Foreskin fibroblast (primary cell): ENCODE measurements at places on chromosomes 3 and 15.

DNA sequence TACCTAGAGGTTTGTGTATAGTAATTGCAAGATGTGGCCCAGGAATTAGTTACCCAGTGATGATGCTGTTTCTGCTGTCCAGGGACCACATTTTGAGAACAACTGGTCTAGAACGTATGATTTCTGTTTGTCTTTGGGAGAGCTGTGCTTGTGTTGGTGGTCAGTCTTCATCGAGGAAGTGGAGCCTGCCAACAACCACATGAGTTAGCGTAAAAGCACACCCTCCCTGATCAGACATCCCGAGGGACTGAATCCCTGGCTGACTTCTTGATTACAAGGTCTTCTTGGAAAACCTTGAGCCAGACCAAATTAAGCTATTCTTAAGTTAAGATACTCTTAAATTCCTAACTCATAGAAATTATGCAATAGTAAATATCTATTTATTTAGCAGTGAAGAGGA lies 81.7 kb upstream of the ZPLD1 start:
- DNase-seq = no peak

GRCh38 chr15:39685999-39686613 lies 96.5 kb downstream of the FSIP1 start:
- DNase-seq = peak; percentile 79

GRCh38 chr3:162332344-162332743 lies 835.7 kb downstream of the OTOL1 start:
- peak; percentile 15 for DNase-seq

DNA sequence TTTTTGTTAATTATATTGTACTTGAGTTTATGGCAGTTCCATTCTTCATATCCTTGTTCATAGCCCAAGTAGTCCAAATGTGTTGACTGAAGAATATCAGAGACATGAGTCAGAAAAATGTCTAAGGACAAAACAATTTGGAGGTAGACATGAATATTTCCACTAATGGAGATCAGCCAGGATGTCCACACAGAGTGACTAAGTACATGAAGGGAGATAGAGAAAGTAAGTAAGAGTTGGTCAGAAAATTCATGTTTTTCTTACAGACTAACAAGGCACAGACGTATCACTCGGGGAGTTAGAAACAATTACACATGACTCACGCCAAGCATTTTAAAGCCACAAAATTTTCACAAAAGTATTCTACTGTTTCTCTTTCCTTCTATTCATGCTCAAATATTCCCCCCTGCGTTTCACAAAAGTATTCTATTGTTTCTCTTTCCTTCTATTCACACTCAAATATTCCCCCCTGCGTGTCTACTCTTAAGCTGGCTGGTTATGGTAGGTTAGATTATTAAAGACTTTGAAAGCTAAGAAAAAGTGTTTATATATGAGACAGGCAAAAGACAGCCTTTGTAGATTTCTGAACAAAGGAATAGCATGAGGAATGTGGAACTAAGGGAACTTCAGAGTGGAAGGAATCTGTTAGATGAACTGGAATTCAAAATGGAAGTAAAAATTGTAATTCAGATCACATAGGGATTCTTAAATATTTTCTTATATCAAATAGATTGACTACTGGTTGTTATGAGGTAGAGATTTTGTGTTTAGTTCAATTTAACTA lies 648.7 kb upstream of the CCDC54 start:
- peak; percentile 93 for DNase-seq

GRCh38 chr3:170257145-170257544 lies 34.9 kb downstream of the PRKCI start:
- no peak for DNase-seq

GRCh38 chr15:98288091-98288590 lies 327.6 kb downstream of the ARRDC4 start:
- no peak for DNase-seq

GRCh38 chr3:64561325-64561843 lies 126.4 kb downstream of the ADAMTS9 start:
- DNase-seq = no peak

GRCh38 chr3:32041316-32041715 lies 59.8 kb downstream of the ZNF860 start:
- DNase-seq = no peak

- DNase-seq = no peak
Observed at GRCh38 chr3:151210676-151211381, 7.8 kb upstream of the GPR171 start.

- DNase-seq = no peak
Observed at GRCh38 chr3:188389711-188390342, 235.9 kb downstream of the LPP start.
